ENCODE measurements at places on chromosomes 12 and 14.

GRCh38 chr12:43167691-43168090 is 384.3 kb downstream of the ADAMTS20 start:
- DNase-seq, result no peak

DNA sequence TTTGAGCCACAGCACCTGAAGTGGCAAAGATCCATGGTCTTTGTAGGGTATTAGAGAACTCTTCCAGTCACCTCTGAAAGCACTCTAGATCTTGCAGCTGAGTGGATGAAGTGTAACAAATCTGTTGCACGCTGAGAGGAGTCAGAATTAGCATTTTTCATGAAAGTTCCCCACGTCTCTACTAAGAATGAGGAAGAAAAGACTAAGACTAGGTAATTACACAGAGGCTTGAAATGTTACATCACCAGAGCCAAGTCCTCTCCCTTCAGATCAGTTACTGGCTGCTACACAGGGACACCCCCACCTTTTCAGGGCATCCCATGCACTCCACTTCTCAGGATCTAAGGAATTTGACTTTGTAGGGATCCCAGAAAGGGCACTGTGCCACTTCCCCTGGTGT is 98.6 kb upstream of the FKBP4 start:
- no peak for DNase-seq

DNA sequence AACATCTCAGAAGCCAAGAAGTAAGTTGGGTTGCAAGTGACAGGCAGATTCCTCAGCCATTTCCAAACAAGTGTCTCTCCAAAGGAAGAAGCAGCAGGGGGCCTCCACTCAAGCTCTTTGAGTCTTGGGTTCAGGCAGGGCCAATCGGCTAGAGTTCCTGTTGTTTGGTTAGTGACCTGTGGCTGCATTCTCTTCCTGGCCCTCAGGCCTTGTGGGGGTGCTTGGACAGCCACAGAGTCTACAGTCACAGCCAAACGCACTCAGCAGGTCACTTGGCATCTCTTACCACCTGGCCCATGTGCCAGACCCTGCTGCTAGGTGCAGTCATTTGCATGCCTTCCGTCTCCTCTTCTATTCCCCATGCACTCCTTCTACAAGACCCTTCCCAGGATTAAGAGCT is 353.9 kb downstream of the GRIN2B start:
- DNase-seq, result no peak

DNA sequence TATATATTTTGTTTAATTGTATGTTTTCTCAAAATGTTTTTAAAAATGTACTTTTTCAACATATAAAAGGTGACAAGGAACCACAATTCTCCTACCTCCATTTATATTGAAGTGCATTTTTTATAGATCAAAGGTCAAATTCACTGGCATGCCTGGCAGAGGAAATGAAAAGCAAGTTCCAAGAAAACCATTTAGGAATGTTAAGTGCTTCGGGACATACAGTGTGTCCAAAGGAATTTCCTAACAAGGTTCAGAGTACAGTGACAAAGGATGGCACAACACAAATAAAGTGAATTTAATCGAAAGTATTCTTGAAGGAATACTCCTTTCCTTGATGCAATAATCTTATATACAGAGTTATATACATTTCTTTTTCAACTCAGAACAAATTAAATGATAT is 242.3 kb downstream of the CCER1 start:
- no peak for DNase-seq

- no peak for DNase-seq
These were observed 65.7 kb upstream of the AEBP2 start for GRCh38 chr12:19373586-19373985.

Measured in chondrocyte (in vitro differentiated cells).